Activated CD4-positive, alpha-beta memory T cell treated with anti-CD3 and anti-CD28 coated beads, Interleukin-2, amount 10 ng/mL, durations not matched to agents 7 days and 5 days (primary cell): ENCODE measurements at places on chromosomes 5 and 9.

GRCh38 chr9:131658377-131659129 is 81.3 kb downstream of the RAPGEF1 start:
- no peak for DNase-seq

GRCh38 chr5:1253456-1254105 is 28.4 kb downstream of the SLC6A18 start:
- DNase-seq = no peak

DNA sequence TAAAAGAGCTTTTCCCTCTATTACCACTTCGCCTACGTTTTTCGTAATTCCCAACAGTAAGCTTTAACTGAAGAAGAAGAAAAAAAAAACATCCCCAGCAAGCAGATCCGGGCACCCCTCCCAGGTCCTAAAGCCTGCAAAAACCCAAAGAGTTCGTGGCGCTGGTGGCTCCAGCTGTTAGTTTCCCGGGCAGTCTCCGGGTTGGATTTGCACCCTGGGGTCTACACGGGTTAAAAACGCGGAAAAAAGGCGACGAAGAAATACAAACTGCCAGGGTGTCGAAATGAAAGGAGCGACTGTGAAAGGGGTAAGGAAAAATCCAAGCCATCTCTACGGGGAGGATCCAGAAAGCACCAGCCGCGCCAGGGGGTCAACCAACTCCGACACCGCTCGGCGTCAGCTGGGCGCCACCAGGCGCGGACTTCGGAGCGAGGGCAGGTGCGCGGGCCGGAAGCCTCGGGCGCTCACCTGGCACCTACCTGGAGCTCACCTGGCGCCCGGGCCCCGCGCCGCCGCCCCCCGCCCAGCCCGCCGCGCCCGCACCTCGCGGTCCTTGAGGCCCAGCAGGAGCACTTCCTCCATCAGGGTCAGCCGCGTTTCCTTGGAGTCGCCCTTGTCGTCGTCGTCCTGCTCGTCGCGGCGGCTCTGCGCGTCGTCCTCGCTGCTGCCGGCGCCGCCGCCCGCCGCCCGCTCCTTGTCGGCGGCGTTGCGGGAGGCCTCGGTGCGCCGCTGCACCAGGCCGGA is 680 bp downstream of the GOLPH3 start:
- peak; percentile 55 for DNase-seq

- no peak for DNase-seq
These were observed 33.5 kb upstream of the DMRT3 start for GRCh38 chr9:942805-943580.

GRCh38 chr5:176491101-176491502 is 42.9 kb downstream of the FAF2 start:
- no peak for DNase-seq

DNA sequence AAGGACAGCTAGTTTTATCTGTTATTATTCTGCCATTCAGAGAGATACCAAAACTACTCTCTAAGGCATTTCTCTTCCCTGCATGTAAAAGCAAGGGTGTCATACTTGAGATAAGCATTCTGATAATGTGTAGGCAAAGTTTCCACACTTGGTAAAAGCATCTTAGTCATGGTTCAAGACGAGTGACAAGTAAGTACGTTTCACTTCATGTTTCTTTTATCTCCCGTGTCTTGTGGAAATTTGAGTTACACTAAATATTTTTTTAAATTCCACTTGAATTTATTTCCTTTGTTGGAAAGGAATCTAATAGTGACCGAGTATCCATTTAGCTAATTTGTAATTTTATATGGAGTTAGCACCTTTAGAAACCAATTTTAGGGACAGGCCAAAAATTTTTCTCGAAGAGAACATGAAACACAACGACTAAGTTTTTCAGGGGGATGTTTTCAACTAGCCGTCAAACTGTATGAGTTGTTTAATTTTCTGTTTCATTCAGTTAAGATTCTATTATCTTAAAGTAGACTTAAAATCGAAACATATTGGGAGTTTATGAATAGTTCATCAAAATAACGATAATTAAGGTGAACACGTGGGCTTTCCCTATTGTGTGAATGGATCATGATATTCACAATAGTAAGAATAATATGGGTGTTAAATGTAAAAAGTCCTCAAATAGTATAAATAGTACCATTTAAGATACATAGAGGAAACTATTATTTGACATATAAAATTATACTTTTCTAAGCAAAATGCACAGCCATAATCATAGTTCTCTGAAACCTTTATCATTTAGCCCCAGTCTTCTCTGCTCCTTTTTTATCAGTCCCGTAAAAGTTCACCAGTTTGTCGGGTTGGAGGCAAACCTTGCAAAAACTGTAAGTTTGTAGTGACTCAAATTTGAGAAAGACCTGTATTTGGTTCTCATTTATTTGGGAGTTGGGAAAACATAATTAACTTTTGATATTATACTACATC is 1.6 kb downstream of the RFESD start:
- DNase-seq = no peak

GRCh38 chr5:173734716-173735115 is 118.3 kb upstream of the BOD1 start:
- DNase-seq = no peak

DNA sequence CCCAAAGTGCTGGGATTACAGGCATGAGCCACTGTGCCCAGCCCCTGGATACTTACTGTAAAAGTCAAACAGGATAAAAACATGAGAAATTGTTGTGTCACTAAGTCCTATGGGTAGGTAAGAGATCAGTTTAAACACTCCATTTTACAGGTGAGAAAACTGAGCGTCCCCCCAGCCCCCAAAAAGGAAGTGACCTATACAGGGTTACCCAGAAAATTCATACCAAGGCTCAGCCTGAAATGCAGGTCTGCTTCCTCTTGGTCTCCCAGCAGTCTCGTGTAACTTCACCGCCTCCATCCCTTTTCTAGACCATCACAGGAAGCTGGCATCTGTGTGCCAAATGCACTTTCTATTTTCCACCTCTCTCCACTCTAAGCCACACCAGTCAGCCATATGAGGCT is 57.2 kb downstream of the TMOD1 start:
- DNase-seq = no peak

DNA sequence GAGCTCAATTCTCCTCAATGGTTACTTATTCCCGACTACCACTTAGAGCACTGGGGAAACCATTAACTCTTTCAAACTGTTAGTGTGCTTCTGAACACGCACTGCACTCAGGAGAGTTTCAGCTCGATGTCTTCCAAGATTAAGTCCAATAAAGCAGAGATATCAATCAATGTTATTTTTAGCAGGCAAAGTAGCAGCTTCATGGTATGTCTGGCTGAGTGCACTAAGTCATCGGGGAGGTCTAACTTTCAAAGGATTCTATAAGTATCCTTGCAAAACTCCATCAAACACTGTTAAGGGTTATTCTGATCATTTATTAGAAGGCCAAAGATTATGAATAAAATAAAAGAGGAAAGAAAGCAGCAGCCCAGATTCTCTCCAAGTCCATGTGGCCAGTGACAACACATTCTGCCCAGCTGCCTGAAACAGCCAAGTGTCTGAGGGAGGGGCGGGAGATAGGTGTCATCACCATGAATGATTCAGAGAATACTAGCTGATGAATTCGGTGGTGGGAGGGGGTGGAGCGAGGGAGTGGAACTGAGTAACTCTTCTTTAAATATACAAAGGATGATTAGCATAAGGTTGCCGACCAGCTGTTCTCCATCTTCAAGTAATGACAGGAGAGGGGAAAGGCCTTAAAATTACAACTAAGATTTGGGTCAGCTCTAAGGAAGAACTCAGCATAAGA is 21.3 kb downstream of the NREP start:
- DNase-seq = no peak

DNA sequence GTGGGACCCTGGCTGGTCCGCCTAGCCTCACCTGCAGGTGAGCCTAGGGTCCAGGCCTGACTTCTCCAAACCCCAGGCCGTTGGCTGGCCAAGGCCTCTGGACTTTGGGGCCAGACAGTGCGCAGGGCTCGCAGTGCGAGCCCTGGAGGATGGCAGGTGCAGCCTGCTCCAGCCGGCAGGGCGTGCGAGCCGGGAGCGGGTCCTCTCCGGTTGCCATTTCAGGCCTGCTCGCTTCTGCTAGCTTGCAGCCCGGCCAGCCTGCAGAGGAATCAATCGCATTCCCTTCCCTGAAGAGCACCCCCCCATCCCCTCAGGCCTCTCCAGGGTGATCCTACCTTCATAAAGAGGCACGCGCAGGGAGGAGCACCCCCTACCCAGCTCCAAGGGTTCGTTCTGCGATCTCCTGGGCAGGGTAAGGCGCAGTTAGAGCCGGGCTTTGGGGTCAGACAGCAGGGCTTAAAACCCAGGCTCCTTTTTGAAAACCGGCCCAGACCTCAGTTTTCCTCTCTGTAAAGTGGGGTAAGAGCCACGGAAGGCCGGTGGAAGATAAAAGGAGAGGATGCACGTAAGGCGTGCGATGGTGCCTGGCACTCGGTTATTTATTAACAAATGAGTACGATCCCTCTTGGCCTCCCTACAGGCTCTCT is 6.2 kb downstream of the BARHL1 start:
- DNase-seq = no peak

DNA sequence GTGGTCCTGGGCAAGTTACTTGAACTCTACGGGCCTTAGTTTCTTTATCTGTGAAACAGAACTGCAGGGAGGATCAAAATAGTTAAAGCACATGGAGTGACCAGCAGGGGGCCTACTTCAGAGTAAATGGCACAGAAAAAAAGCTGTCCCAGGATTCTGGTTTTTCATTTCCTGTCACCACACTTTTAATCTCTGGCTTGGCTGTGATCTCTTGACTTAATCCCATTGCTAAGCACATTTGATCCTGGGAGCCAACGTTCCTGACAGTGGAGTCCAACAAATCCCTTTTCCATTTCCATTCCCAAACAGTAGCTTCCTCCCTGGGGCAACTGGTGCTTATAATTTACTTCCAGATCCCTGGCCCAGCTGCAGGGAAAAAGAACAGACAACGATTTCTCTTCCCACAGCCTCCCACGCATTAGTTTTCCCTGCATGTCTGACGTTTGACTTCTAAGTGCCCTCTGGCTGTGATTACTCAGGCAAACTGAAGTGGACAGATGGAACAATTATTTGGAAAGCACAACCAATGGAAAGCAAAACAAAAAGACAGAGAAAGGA is 136.5 kb upstream of the STK32A start:
- peak; percentile 19 for DNase-seq

DNA sequence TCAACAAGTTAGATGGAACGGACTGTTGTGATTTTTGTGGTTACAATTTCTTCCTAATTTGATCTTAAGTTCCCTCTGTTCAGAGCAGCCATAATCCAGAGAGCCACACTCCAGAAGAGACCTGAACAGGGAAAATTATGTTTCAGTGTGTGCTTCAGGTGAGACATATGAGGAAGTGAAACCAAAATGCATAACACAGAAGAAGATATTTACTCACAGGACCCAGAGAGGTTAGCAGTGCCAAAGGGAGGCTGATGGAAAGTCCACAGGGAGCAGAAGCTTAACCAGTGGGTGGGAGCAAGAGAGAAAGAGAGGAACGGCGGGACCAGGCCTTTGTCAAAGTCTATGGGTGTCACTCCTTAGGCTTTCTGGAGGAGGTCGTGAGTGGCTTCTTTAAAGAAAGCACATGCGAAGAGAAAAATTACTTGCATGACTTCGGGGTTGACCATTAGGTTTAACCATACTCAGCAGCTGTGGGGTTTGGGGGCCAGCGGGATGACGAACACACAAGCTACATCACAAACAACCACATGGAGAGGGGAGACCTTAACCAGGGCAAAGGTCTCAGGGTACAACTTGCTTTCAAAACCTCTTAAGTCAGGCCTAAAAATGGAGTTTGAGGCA is 141.4 kb downstream of the MED10 start:
- no peak for DNase-seq

GRCh38 chr5:8751971-8752370 is 793.9 kb downstream of the SEMA5A start:
- no peak for DNase-seq

GRCh38 chr5:171848911-171849520 is 63.4 kb downstream of the SMIM23 start:
- DNase-seq = no peak

GRCh38 chr9:136538599-136539426 is 7.0 kb downstream of the NOTCH1 start:
- peak; percentile 73 for DNase-seq

GRCh38 chr5:34436761-34437501 is 219.2 kb upstream of the RAI14 start:
- DNase-seq = no peak

DNA sequence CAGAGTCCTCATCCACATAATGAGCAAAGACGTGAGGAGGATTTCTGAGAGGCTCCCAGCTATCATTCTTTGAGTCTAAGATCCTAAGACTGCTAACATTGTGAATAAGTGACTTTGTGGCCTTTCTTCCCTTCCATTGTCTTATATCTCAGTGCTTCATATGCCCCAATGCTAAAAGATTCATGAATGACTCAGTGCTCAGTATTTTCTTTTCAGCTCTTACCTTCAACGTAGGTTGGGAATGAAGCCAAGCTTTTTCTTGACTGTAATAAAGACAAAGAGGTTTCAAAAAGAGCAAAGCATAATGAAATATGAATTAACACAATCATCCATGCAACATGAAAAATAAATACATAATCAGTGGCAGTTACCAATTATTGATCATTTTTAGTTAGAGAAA is 146.4 kb downstream of the ENTREP1 start:
- DNase-seq = no peak

- DNase-seq = no peak
These were observed 1.3 kb downstream of the SLC1A1 start for GRCh38 chr9:4491626-4491975.

GRCh38 chr5:67620424-67621397 is 424.1 kb upstream of the CD180 start:
- DNase-seq = no peak

DNA sequence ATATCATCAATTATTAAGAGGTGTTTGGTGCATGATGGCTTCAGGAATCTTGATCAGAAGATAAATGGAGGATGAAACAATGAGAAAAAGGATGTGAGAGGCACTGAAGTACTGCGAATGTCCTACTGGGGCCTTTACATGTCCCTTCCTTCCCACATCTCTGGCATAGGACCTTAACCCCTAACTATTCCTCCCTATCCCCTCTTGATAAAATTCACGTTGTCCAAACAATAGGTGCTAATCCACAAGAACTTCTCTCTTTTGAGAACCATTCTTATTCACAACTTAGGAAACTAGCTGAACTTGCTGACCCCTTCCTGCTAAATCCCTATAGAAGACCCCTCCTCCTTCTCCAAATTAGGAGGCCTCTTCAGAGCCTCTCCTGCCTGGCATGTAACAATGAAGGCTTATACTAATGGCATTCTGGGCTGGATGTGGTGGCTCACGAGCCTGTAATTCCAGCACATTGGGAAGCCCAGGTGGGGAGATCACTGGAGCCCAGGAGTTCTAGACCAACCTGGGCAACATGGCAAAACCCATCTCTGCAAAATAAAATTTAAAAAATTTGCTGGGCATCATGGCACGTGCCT is 276.5 kb upstream of the SMARCA2 start:
- no peak for DNase-seq

GRCh38 chr9:92290785-92291429 is 2.6 kb downstream of the IARS1 start:
- DNase-seq = no peak

DNA sequence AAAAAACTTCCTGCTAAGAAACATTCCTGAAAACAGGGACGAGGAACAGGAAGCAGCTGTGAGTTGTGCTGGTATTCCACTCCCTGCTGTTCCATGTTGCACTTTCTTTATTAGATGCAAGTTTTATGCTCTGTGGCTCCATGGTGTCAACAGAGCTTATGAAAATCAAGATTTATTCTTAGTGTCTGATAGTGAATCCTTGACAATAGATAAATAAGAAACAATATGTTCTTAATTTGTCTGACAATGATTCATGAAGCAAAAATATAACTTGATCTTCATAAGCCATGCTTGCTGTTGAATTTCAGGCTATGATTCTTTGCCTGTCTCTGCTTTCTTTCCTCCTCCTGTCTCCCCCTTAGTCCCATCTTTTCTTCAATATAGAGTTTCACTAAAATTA is 119.6 kb downstream of the DROSHA start:
- DNase-seq = no peak
